Urinary bladder (tissue), 4 donors: ENCODE measurements at places on chromosomes 1 and 21. TPM values are rescaled to one million over a fixed set of nuclear protein-coding genes. Genes with fewer than 3 reads are reported as not detected.
A peak's percentile ranks its signal among the peaks of the same experiment; 100 is the strongest.

- no peak for DNase-seq
These were observed 162.6 kb downstream of the GRIK1 start for GRCh38 chr21:29777160-29777559.

DNA sequence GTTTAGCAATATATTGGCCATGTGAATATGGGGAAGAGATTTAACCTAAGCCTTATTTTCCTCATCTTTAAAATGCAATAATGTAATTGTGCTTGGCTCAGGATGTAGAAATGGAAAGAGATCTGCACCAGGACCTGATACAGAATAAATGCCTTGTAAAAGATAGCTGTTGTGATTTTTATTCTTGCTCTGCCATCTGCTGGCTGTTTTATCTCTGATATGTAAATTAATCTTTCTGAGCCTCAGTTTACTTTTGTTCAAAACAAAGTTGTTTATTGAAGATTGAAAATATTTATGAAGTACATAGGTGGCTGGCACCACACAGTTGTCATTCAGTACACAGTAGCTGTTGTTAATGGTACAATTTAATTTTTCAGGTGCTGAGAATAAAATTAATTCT, 21.9 kb downstream of the ZYG11B start:
- no peak for DNase-seq

- DNase-seq, result no peak
These were observed 9.4 kb upstream of the BARHL2 start for GRCh38 chr1:90726425-90726985.

- DNase-seq, result no peak
These were observed 6.2 kb downstream of the BARHL2 start for GRCh38 chr1:90710579-90711536.

GRCh38 chr1:18434041-18434440, 46.7 kb upstream of the KLHDC7A start:
- DNase-seq, result no peak

DNA sequence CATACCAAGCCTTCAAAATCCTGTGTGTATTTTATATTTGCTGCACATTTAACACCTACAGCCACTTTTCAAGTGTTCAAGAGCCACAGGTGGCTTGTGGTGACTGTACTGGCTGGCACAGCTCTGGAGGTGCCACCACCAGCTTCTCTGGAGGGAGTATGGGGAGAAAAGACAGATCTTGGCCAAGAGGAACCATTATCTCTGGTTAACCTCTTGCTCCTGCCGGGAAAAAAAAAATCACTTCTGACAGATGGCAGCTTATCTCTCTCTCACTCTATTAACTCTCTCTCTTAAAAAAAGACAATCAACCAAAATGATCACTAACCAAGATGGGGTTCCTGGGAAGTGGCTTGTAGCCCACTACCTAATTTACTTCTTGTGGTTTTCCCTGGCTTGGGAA, 1.2 kb upstream of the RIIAD1 start:
- no peak for DNase-seq

- no peak for DNase-seq
These were observed 130.3 kb downstream of the GLIS1 start for GRCh38 chr1:53608676-53609075.

Gene SH2D1B
- 0.37 TPM for total RNA-seq

Gene SELENBP1
- total RNA-seq, result 32.9 TPM

DNA sequence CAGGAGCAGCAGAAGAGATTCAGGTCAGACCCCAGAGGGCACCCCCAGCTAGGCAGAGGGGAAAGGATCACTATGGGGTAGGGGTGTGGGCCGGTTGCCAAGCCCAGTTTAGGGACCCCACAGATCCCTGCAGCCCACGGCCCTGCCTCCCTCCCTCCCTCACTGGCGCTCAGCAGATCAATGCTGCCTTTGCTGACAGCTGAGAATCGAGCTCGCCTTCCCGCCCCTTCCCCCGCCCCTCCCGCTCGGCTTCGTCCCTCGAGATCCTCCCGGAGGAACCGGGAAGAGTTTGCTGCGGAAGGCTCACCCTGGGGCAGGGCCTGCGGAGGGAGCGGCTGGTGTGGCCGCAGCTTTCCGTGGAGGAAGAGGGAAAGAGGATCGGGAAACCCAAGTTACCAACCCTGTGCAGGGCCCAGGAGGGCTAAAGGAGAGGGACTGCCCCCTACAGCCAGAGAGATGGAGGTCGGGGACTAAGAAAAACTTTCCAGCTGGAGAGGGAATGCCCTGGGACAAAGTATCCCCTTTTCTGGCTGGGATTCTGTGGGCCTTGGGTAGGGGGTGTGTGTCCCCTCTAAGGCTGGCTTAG, 1.1 kb upstream of the KCNQ4 start:
- DNase-seq, result no peak

DNA sequence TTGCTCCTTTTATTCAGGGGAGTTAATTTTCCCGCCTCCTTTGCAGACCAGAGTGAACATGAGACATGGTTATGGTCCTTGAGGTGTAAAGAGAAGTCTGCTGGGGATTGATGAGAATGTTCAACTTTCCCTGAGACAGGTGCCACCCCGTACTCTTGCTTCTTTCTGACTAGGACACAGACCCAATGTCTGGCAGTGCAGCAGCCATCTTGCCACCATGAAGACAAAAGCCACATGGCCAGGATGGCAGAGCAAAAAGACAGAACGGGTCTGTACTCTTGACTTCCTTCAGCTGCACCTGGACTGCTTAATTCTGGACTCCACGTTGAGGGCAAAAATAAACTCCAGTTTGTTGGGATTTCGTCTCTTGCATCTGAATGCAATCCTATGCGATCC, 54.1 kb downstream of the KLHDC7A start:
- DNase-seq, result no peak

GRCh38 chr1:56709269-56709880, 64.3 kb downstream of the PRKAA2 start:
- DNase-seq, result peak; percentile 8

DNA sequence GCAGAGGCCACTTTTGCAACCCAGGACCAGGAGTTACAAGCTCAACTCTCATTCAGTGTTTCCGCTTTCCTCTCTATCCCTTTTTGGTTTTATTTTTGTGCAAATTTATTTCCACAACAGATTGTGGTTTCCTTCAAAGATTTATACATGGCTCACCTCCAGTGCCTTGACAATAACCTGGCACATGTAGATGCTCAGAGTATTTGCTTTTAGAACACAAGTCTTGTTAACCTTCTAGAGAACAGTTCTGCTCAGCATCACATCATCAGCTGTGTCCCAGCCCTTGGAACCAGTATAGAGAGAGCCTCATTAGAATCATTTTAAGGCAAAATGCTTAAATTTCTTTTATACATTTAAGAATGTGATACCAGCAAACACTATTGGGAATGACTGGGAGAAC, 133.7 kb downstream of the TENT5C start:
- no peak for DNase-seq

GRCh38 chr1:116986421-116987255, 14.9 kb upstream of the CD101 start:
- DNase-seq, result no peak

Gene TESK2
- 3.2 TPM for total RNA-seq

Gene TMEM269
- not detected for total RNA-seq

Gene SMCP
- not detected for total RNA-seq

DNA sequence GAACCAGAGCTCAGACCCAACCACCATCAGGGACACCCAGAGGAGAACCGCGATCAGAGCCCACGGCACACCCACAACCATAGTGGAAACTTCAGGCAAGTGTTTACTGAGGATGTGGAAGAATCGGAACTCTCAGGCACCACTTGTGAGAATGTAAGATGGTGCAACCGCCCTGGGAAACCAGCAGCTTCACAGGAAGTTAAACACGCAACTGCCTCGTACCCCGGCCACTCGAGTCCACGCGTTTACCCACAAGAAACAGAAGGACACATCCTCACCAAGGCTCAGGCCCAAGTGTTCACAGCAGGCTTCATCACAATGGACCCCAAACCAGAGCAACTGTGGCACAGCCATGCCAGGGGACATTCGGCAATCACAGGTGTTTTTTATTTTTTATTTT, 51.4 kb upstream of the COL6A2 start:
- DNase-seq, result no peak

GRCh38 chr1:32372149-32372756, 9.9 kb downstream of the TSSK3 start:
- no peak for DNase-seq

Gene BRDT
- total RNA-seq, result not detected

- DNase-seq, result no peak
These were observed 1.6 kb upstream of the PIGK start for GRCh38 chr1:77220687-77221463.

GRCh38 chr1:150196417-150196816, 39.5 kb downstream of the ANP32E start:
- no peak for DNase-seq

DNA sequence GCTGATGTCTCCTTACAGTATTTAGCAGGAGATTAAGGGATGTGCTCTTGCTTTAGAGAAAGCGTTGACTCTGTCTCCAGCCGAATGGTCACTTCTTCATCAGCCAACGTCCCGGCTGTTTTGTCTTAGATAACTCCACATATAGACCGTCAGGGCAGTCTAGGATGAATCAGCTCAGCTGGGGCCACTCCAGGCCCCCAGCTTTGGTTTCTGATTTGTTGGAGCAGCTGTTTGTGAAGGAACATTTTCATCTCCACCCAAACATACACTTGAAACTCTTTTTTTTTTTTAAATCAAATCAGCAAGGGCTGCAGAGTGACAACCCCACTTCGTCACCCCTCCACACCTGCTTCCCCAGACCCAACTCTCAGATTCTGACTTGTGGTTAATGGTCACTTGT, 206.1 kb upstream of the GALNT2 start:
- no peak for DNase-seq

DNA sequence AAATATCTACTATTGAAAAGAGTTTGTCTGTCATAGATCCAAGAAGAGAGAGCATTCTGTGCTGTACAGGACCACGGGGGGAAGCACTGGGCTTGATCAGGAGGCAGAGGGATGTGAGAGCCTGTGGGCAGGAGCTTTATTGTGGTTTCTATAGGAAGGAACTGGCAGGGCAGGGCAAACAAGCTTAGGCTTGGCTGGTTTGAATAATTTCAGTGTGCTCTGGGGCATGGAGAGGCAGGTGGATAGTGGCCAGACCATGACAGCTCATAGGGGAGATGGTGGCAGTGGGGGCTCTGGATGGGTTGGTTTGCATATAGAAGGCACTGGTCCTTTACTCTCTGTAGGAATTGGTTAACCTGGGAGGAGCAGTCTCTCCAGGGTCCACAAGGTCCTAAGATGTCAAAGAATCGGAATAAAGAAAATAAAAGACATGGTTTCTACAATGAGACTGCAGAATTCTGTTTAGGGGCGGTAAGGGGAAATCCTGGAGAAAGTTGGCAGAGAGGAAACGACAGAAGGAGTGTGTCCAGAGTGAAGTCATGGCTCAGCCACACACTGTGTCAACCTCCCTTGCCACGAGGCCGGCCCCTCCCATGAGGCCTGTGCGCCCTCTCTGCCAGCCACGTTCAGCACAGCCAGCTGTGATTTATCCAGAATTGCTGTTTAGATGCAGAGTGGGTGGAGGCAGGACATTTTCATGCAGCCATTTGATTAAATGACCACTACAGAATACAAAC, 81.7 kb upstream of the PGBD5 start:
- DNase-seq, result no peak

Gene LCE1D
- total RNA-seq, result not detected

Gene PROK1
- total RNA-seq, result not detected

GRCh38 chr1:178310685-178311105, 186.1 kb downstream of the CLEC20A start:
- peak; percentile 66 for DNase-seq

DNA sequence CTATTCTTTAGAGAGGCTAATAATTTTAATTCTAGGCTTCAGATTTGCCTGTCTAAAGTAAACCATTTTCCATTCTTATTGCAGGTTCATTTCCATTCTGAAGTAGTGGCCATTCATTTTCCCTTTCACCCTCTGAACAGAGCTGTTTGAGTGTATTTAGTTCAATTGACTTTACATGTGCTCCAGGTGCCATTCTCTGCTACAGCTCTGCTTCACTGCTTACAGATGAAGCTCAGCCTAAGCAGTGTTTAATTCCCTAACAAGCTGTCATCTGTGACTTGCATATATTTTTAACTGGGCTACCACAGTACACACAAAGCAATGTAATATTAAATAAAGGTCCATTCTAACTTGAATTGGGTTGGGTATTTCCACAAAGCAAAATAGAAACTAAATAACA, 1031.6 kb downstream of the KCNT2 start:
- DNase-seq, result no peak

- no peak for DNase-seq
These were observed 36.9 kb upstream of the PADI2 start for GRCh38 chr1:17156108-17156507.

Gene FCMR
- 0.95 TPM for total RNA-seq

- no peak for DNase-seq
These were observed 75.4 kb downstream of the CEP170 start for GRCh38 chr1:243179720-243180119.

Gene SLAMF9
- not detected for total RNA-seq

GRCh38 chr1:100661176-100661575, 58.4 kb upstream of the VCAM1 start:
- no peak for DNase-seq

DNA sequence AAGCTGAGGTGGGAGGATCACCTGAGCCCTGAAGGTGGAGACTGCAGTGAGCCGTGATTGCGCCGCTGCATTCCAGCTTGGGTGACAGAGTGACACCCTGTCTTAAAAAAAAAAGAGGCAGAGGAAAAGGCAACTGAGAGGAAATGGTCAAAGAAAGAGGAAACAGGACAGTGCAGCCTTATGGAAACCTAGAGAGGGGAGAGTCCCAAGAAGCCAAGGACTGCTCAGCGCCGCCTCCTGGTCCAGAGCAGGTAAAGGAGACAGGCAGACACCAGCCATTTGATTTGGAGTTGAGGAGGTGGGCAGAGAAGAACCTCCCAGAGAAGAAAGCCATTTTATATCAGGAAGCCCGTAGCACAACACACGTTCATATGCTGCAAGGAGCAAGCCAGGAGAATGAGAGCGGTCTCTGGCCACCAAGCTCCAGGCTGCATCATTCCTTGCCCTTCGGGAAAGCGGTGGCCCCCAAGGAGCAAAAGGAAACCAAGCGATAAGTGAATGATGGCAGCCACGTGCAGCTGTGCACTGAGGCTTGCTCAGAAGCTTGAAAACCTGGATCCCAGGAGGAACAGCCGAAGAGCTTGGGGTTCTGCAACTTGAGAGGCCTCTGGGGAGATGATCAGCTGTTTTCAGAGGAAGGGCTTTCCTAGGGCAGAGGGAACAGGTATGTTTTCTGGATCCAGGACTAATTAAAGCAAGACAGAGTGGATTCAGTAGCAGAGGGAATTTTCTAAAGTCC, 33.7 kb downstream of the LRRC42 start:
- no peak for DNase-seq

DNA sequence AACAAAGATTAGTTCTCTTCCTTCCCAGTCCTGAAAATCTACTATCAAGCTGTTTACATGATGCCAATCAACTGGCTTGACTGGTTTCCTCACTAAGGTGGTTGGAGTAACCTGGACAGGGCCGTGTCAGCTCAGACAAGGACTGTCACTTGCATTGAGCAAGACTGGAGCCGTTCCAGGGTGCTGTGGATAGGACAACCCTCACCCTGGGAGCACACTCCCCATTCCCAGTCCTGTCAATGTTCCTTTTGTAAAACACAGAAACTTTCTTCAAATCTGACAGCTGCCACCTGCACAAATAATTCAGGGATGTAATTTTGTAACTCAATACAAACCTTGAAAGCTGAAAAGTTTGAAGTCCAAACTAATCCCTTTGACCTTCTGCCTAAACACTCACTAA, 31.4 kb downstream of the PLPP3 start:
- DNase-seq, result no peak

- DNase-seq, result no peak
These were observed 99.5 kb downstream of the CASZ1 start for GRCh38 chr1:10696977-10697376.
